ENCODE measurements at places on chromosomes 7 and 10.

DNA sequence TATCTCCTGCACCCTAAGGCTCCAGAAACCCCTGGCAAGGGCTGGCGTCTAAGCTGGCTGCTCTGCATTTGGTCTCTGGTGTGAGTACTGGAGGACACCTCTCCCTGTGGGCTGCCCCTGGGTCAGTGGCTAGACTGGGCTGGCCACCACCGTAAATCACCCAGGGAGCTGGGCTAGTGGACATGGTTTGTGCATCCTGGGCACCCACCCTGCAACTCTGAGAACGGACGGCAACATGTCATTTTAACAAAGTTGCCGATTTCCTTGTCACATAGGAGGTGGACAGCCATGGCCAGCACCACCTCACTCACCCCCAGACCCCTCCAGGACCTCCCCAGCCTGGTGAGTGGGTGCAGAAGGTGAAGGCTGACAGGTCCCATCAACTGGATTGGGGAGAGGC is 26.8 kb upstream of the PCBD1 start:
- DNase-seq = no peak

GRCh38 chr7:101671371-101672356 is 42.6 kb upstream of the MYL10 start:
- DNase-seq = no peak

- no peak for DNase-seq
These were observed 26.8 kb downstream of the NT5C3A start for GRCh38 chr7:33035776-33036175.

DNA sequence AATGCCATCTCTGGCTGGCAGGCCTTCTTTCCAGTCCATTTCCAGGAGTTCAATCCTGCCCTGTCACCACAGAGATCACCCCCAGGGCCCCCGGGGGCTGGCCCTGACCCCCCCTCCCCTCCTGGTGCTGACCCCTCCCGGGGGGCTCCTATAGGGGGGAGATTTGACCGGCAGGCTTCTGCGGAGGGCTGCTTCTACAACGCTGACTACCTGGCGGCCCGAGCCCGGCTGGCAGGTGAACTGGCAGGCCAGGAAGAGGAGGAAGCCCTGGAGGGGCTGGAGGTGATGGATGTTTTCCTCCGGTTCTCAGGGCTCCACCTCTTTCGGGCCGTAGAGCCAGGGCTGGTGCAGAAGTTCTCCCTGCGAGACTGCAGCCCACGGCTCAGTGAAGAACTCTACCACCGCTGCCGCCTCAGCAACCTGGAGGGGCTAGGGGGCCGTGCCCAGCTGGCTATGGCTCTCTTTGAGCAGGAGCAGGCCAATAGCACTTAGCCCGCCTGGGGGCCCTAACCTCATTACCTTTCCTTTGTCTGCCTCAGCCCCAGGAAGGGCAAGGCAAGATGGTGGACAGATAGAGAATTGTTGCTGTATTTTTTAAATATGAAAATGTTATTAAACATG is 6.0 kb downstream of the CHPF2 start:
- no peak for DNase-seq

All from stimulated activated CD4-positive, alpha-beta T cell treated with anti-CD3 and anti-CD28 coated beads, TNF-alpha, amount 100 ng/mL, for 4 hours (primary cell).